ENCODE measurements at places on chromosomes 2 and 18. TPM values are rescaled to one million over a fixed set of nuclear protein-coding genes. Genes with fewer than 3 reads are reported as not detected.

DNA sequence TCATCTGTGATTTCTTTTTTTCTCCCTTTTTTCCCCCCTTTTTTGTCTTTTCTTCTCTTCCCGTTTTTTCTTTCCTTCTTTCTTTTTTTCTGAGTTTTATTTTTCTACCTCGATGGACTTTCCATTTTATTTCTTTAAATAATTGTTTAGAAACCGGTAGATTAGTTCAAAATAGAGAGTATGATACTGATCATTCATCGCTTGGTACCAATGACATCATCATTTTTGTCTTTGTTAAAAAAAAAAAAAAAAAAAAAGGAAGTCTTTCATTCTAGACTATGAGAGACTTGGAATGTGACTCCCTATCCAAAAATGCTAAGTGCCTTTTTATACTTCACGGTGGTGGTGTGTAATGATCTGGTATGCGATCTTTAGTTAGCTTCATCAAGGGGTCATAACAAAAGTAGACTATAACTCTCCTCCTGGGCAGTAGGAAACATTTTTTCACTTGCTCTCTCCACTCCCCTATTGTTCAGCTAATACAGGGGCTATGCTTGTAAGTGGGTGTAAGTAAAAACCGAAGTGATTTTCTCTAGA, 1517.5 kb upstream of the ZEB2 start:
- DNase-seq = no peak

- DNase-seq = no peak
Measured at GRCh38 chr2:15421753-15422152, 139.4 kb downstream of the NBAS start.

DNA sequence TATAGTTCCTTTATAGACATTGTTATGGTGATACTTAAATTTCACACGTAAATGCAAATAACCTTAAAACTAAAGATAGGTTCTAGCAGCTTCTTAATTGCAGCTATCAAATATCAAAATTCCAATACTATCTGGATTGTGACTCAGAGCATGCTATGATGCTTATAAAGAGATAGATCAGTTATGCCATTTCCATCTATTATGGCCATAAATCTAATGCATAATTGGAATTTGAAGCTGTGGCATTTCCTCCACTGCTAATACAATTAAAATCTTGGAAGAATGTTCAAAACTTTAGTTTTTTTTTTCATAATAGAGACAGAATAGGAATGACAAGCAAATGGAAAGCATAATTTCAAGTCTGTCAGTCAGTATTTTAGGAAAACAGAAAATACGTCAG, 220.8 kb upstream of the GALNT5 start:
- DNase-seq = no peak

DNA sequence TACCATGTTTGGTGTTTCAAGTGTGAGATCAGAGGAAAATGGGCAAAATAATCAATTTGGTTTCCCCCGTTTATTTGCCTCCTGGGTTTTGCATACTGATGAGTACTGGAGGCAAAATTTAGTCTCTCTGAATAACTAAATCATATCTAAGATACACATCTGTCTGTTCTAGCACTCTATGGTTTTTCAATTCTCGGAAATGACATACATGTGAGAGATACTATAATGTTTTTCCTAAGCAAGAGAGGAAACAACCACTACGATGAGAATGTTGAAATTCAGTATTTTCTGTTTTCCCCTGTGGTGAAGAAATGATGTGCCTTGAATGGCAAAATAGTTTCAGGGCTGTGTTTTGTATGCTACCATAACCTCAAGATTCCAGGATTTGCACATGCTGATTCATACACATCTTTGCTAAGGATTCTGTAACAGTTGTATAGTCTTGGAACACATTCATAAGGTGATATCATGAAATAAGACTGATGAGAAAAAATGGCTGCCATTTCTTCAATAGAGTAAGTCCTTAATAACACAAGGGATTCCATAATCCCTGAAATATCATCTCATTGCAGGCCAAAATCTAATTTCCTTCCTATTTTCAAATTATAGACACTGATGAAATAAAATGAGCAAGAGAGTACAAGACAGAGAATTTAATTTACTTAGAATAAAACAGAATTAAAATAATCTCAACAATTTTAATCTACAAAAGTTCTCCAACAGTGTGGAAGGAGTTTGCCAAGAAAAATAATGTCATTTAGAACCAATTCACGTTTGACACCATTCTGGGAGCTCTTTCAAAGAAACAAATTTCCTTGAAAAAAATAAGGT, 316.6 kb downstream of the FIGN start:
- no peak for DNase-seq

- no peak for DNase-seq
Measured at GRCh38 chr2:158845859-158846258, 50.7 kb downstream of the DAPL1 start.

GRCh38 chr2:174544156-174544555, 53.4 kb downstream of the WIPF1 start:
- DNase-seq = no peak

GRCh38 chr18:51188024-51188701, 9.3 kb downstream of the MEX3C start:
- no peak for DNase-seq

GRCh38 chr2:47485751-47486300, 82.9 kb downstream of the MSH2 start:
- no peak for DNase-seq

DNA sequence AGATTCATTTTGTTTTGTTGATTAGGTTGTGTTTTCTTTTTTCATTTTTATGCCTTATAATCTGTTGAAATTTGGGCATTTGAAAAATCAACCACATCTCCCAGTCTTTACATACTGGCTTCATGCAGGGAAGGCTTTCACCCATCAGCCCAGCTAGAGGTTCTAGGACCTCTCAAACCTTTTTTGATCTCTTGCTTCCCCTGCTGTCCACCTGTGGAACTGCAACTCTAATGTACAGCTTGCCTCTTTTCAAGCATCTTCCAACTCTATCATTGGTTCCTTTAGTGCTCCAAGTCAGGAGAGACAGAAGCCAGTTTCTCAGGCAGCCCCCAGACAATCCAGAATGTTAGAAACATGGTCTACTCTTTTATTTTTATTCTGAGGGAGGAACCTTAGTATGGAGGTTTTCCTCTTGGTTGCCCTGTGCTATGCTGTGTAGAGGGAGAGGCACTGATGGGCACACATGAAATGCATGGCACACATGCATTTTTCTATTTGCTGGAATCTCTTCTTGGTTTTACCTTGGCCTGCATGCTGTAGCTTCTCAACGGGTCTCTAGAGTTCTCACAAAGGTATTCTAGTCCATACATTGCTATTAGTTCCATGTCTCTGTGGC, 107.2 kb upstream of the L3MBTL4 start:
- DNase-seq = no peak

DNA sequence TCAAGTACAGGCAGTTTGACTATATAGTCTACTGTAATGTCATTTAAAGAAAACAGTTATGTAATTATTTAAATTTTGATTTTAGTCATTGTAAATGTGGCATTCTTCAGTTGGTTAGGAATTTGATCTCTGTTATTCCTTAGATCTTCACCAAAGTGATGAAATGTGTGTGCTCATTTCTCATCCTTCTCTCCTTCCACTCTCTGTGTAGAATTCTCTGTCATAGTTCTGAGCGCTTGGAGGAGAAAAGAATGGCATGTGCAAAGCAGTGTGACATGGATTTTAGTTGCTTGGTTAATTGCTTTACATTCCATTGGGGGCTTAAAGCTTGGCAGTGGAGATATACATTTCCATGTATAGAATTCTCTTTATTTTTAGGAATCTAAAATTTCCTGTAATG, 14.8 kb downstream of the PIK3C3 start:
- no peak for DNase-seq

GRCh38 chr18:58842978-58843687, 21.5 kb upstream of the ZNF532 start:
- no peak for DNase-seq

- no peak for DNase-seq
Measured at GRCh38 chr18:9946831-9947230, 33.0 kb downstream of the VAPA start.

DNA sequence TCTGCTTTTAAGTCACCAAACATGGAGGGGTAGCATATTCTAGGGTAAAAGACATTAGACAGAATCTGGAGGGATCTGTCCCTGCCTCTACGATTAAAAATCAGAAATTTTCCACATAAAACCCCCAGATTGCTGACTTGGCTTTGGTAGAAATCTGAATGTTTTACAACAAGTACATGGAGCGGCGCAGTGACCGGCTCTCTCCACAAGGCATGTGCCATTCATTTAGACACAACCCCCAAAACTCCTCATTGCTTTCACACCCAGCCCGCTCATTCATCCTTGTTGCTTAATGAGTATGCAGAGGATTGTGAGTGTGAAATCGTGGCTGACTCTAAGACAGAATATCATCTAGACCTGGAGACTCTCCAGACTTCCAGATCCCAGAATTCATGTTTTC, 140.6 kb downstream of the CNTNAP5 start:
- no peak for DNase-seq

DNA sequence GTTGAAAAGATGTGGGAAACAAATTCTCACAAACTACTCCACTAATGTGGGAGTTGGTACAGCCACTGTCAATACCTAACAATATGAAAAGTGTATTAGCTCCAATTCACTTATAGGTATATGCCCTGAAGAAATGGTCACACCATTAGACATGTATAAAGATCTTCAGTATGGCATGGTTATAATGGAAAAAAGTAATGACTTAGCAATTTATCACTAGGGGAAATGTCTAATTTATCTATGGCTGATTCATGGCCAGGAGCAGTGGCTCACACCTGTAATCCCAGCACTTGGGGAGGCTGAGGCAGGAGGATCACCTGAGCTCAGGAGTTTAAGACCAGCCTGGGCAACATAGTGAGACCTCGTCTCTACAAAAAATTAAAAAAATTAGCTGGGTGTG, 52.5 kb downstream of the UGP2 start:
- DNase-seq = no peak

- no peak for DNase-seq
Measured at GRCh38 chr18:58997811-58998337, 133.2 kb downstream of the ZNF532 start.

DNA sequence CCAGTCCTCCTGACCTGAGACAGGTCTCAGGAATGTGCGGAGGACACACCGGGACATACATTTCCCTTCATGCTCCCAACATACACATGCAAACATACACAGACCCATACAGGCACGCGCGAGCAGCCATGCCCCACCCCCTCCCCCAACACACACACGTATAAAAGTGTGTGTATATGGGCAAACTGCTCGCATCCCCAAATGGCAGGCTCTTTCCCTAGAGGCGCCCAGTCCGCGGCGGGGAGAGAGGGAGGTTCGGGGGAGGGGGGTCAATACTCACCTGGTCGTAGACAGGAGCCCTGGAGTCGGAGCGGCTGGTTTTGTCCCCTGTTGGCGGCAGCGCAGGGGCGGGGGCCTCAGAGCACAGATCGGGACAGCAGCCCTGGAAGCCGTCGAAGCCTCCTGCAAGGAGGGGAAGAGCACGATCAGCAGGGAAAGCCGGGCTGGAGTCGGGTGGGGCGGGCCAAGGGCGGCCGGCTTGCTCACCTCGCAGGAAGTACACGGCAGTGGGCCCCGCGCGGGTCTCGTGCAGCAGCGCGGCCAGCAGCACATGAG, 682 bp downstream of the DUSP2 start:
- DNase-seq = no peak

DNA sequence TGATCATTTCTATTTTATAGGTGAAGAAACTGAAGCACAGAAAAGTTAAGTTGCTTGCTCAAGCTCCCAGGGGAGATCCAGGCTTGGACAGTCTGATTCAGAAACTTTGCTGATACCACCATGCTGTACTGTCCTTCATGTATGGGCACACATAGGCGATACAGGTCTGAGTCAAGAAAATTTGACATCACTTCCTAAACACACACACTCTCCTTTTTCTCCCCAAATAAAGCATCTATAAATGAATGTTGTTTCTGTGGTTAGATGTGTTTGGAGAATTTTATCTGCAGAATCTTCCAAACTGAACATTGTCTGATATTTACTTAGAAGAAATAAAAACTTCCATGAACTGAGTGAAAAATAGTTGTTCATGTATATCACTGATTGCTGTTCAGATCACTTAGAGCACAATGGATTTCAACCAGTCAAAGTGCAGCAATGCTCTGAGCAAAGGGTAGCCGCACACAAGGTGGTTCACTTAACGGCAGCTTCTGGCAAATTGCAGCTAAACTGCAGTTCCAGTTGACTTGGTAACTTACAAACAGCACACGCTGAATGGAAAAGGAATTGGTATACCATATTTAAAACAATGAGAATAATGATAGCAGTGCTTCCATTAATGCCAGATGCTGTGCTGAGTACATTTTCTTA, 10.0 kb upstream of the AGFG1 start:
- no peak for DNase-seq

DNA sequence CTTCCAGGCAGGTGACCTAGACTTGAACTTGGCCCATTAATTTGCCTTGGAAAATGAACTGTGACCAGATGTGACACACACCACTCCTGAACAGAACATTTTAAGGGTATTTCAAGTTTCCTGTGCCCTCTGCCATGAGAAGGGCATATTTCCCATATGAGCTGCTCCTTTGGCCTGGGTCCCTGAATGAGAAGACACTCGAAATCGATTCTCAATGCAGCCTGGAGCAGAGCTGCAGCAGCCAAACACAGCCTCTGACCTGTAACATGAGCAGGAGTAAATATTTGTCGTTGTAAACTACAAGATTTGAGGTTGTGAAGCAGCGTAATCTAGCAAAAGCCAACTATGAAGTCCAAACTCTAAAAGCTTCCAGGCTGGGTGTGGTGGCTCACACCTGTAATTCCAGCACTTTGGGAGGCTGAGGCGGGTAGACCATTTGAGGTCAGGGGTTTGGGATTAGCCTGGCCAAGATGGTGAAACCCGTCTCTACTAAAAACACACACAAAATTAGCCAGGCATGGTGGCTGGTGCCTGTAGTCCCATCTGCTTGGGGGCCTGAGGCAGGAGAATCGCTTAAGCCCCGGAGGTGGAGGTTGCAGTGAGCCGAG, 30.1 kb upstream of the SOS1 start:
- DNase-seq = no peak

DNA sequence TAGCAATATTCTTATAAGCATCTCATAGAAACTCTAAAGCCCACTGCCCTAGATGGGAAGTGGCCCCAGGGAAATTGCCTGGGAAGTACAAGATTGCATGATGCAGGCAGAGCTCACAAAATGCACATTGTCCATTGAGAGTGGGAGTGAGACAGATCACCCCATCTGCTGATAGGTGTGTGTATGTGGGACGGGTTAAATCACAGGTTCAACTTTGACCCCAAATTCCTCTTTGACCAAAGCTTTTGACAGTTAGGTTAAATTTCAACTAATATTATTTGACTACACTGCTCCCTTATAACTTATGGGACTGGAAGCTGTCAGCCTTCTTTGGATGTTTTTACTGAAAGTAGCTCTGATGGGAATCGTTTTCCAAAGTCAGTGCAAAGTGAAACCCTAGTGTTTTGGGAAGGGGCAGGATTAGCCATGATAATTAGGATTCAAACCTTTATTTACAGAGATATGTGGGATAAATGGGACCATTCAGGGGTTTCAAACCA, 11.4 kb upstream of the FABP1 start:
- DNase-seq = no peak

The STPG4 gene
- total RNA-seq = not detected

The LHCGR gene
- total RNA-seq = 0.66 TPM

The ST6GAL2 gene
- total RNA-seq = not detected

The DSC2 gene
- total RNA-seq = 8.0 TPM

The VWA3B gene
- total RNA-seq = not detected

The DOK6 gene
- total RNA-seq = 1.0 TPM

The CDH7 gene
- 0.16 TPM for total RNA-seq

The ITPRIPL1 gene
- 0.64 TPM for total RNA-seq

The AQP12B gene
- total RNA-seq = not detected

The IL1R1 gene
- total RNA-seq = 206 TPM

The DOK1 gene
- 33.3 TPM for total RNA-seq

The MSTN gene
- total RNA-seq = 0.73 TPM

The PTCD3 gene
- 126 TPM for total RNA-seq

The CHRND gene
- not detected for total RNA-seq

The EPAS1 gene
- total RNA-seq = 229 TPM

The BOLL gene
- not detected for total RNA-seq

The GPR17 gene
- not detected for total RNA-seq

All from breast epithelium (tissue), 4 donors.